ENCODE measurements at places on chromosomes 2 and 18. TPM values are rescaled to one million over a fixed set of nuclear protein-coding genes. Genes with fewer than 3 reads are reported as not detected.

The SKOR2 gene
- total RNA-seq = not detected

The LAPTM4A gene
- 101 TPM for total RNA-seq

The TUBA4B gene
- not detected for total RNA-seq

The TMEM169 gene
- total RNA-seq = 0.43 TPM

The ZNF407 gene
- 22.0 TPM for total RNA-seq

The EGR4 gene
- not detected for total RNA-seq

The TBC1D8 gene
- total RNA-seq = 10.6 TPM

The DIS3L2 gene
- total RNA-seq = 30.7 TPM

The SERPINB2 gene
- total RNA-seq = 22.9 TPM

DNA sequence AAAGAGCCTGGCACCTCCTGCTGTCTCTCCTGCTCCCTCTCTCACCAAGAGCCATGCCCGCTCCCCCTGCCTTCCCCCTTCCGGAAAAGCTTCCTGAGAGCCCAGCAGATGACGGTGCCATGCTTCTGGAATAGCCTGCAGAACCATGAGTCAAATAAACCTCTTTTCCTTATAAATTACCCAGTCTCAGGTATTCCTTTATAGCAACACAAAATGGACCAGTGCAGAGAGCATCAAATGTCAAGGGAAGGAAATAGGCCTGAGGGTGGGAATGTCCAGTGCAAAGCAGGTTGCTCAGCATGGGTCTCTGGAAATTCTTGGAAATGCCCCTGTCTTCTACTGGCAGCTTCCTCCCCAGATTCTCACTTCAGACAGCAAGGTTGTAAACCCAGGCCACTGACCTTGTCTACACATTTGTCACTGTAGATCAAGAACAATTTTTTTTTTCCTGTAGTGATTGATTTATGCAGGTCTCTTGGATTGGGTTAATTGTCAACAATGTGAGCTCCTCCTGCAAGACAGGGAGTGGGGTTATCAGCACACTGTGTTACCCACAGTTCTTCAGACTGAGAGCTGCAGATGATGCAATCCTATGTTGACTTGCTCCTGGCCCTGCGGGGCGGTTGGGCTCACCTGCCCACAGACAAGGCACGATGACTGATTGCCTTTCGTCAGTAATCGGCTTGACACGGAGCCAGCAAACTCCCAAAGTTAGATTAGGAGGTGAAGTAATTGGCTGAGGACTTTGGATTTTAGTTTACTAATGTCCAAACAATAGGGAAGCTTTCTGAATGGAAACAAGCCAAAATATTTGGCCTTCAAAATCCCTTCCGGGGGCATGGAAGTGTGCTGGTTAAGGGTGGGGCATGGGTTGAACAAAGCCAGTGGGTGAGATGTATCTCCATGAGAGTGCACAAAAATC lies 5.4 kb upstream of the BOD1L2 start:
- no peak for DNase-seq

GRCh38 chr2:9970200-9971044 lies 18.9 kb downstream of the GRHL1 start:
- DNase-seq = peak; percentile 43

DNA sequence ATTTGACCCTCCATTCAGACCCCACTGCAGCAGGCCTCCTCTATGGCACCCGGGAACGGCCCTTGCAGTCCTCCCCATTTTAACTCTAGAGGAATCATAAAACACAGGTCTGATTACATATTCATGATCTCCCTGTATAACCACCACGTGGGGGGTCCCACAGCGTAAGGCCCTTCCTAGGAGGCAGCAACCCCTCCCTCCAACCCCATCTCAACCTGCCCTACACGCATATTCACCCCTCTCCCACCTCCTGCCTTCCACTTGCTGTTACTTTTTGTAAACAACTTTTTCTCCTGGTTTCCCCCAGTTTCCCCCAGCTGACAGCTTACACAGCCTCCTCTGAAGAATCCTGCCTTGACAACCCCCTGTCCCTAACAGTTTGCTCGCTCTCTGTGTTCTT lies 85.1 kb upstream of the FOXI3 start:
- no peak for DNase-seq

DNA sequence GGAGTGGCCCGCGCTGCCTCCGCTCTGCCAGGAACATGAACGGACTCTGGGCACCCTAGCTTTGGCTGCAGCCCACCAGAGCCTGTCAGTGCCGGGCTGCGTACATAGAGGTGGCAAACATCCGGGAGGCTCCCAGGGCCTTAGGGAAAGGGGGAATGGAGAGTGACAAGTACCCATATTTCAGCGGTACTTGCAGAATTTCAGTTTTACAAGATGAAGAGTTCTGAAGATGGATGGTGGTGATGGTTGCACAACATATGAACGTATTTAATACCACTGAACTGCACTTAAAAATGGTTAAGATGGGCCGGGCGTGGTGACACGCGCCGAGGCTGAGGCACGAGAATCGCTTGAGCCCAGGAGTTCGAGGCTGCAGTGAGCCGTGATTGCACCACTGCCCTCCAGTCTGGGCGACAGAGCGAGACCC lies 873 bp downstream of the MTHFD2 start:
- DNase-seq = no peak

- DNase-seq = peak; percentile 67
Measured at GRCh38 chr2:197869501-197870111, 65.2 kb downstream of the PLCL1 start.

DNA sequence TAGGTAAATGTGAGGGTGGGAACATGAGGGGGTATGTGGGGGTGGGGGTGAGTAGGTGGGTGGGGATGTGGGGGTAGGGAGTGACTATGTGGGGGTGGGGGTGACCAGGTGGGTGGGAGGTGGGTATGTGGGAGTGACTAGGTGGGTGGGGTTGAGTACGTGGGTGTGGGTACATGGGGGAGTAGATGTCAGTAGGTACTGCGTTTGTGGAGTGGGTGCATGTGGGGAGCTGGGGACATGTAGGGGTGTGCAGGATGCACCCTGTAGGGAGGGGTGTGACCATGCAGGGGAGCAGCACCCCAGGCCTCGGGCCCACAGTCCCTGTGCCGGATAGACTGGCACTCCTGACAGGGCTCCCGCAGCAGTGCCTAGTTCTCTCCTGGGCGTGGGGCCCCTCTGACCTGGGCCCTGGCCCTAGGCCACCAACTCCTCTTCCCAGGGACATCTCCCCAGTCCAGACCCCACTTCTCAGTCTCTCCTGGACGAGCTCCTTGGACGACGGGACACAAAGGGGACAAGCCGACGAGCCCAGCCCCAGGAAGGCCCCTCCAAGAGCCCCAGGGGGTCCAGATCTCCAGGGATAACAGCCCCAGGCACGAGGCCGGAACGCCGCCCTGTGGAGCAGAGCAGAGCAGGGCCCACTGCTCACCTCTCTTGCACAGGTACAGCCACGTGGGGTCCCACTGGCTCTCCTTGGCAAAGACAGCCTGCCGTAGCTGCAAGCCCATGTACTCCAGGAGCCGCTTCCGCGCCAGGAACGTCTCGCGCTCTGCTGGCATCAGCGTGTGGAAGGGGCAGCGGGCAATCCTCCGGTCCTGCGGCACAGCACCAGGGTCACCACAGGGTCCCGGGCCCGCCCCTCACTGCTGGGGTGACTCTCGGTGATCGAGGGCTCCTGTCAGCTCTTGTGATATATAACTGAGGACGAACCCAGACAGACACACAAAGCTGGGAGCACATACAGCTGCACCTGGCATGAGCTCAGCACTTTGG lies 58.2 kb downstream of the ANKMY1 start:
- no peak for DNase-seq

- DNase-seq = no peak
Measured at GRCh38 chr2:51505533-51505932, 473.6 kb upstream of the NRXN1 start.

DNA sequence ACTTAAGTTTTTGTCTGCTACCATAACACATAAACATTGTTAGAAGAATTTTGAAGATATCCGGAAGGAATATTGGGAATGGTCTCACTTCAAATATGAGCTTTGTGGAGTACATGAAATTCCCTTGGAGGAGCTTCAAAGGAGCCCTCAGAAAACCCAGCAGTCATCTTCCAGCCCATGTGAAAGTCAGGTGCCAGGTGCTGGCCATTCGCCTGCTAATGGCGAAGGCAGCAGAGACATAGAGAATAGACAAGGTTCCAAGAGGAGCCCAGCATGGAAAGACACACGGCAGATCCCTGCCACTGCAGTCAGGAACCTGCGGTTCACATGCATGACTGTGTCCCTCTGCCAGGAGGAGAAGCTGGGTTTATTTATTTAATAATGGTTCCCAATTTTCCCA lies 40.0 kb upstream of the EPG5 start:
- DNase-seq = no peak

GRCh38 chr2:42025151-42025582 lies 22.7 kb upstream of the PKDCC start:
- peak; percentile 50 for DNase-seq

- peak; percentile 45 for DNase-seq
Measured at GRCh38 chr18:11909591-11910026, 1.5 kb upstream of the MPPE1 start.

DNA sequence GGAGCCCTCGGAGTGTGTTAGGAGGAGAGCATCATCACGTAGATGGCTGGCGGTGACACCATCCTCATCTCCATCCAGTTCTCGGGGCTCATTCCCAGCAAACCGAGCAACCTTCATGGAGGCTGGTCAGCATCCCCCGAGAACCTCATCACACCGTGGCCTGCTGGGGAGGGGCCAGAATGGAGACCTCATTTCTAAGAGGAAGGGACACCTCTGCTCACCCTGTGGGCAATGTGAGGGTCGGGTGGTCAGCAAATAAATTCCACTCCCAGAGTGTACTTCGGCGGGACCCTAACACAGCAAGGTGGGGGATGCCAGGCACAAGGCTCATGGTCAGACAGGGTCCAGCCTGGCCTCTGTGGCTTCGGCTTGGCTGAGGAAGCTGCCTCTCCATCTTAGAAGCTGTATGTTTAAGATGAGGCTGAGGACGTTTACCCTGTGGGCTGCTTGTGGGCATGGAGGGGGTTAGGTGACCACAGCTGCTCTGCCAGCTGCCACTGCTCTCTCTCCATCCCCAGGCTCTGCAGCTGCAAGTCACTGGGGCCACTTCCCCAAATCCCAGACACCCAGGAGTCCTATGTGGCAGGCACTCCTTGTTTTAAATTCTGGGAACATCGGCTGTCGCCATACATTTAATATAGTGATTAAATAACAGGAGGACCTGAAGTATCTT lies 56.5 kb upstream of the PXDN start:
- no peak for DNase-seq

DNA sequence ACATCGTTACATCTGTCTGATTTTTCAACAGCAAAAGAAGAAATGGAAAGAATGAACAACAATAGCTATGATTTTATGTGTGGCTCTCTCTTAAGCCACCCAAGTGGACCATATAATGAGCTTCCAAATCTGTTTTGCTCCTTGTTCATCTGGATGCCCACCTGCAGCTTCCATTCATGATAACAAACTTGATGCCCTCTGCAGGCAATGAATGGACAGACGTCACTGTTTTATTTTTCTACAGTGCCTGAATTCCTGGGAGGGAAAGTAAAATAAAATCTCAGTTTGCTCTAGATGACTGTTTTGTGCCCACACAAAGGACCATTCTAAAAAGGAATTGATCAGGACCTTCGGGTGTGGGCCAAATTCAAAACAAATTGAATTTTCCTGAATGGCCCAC lies 5.0 kb downstream of the MREG start:
- DNase-seq = no peak

- DNase-seq = peak; percentile 45
Measured at GRCh38 chr18:23380001-23380550, 73.0 kb upstream of the RIOK3 start.

- DNase-seq = no peak
Measured at GRCh38 chr2:121120411-121120810, 164.6 kb downstream of the TFCP2L1 start.

GRCh38 chr2:186690786-186691185 lies 3.1 kb upstream of the FAM171B start:
- no peak for DNase-seq

DNA sequence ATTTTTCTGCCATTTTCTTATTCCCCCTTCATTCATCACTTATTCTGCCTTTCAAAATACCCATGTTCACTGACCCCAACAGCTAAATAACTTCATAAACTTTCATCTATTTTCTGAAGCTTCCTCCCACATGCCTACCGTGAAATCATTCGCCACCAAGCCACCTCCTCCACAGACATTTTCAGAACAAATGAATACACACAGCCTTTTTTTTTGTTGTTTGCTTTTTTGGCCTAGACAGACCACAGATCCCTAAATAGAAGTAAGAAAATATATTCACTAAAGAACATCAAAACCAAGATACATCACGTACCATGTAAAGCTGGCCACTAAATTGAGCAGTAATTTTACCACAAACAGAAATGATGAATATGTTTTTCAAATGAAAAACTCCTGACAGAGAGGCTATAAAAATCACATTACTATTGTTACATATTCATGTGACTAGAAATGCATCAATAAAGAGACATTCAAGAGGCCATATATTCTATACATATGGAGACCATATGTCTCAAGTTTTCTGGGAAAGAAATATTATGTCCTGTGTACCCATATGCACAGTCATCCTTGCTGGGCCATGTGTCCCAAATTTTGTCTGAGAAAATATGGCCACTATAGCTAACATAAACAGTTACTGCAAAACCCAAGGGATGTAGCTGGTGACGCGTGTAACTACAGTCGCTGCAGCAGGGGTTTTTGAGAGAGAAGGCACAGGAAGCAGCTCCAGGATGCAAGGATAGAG lies 200.3 kb downstream of the FBXO15 start:
- peak; percentile 39 for DNase-seq

DNA sequence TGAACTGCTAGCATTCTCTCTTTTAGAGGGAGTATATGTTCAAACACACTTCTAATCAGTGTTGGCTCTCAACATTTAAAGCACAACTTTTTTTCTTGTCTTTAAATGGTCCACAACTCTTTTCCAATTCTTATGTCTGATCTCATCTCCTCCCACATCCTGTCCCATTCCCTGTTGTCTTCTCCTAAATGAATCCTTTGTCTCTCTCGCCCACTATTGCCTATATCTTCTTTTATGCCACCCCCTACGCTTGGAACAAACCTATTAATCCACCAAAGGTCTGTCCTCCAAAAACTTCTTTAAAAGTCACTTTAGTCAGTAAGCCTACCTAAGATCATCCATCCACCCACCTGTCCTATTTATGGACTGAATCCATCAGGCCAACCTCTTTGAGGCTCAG lies 235.5 kb upstream of the SMAD7 start:
- no peak for DNase-seq

DNA sequence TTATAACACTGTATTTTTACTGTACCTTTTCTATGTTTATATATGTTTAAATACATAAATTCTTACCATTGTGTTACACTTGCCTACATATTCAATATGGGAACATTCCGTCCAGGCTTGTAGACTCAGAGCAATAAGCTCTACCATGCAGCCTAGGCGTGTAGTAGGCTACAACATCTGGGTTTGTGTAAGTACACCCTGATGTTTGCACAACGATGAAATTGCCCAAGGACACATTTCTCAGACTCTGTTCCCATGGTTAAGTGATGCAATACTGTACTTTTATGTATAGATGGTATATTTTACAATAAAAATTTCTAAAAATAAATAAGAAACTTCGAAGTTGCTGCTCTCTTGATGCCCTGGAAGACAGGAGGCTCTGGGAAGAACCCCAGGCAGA lies 38.4 kb downstream of the YPEL5 start:
- peak; percentile 76 for DNase-seq

DNA sequence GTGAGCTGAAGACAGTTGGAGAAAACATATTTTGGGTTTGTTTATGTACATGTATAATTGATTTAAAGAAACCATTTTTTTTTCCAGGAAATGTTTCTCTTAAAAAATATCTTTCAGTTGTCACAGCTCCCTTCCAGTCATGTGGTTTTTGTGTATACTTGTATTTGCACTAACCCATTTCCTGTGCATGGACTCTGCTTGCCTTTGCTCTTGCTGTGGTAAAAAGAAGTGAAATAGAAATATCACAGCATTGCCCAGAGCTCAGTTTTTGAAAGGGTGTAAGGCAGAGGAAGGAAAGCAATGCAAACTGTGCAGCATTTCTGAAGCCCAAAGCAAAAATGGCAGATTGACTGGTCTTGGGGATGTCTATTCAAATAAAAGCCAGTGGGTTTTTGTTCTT lies 10.4 kb upstream of the DOCK10 start:
- DNase-seq = no peak

Data from fibroblast of villous mesenchyme (primary cell).